ENCODE measurements at places on chromosomes 3 and 15. TPM values are rescaled to one million over a fixed set of nuclear protein-coding genes. Genes with fewer than 3 reads are reported as not detected.

Gene LRRIQ4
- total RNA-seq = not detected

Gene C3orf20
- total RNA-seq = not detected

Gene C3orf22
- total RNA-seq = not detected

Gene HCN4
- not detected for total RNA-seq

Gene ADPRH
- 0.65 TPM for total RNA-seq

Gene MYRIP
- 0.08 TPM for total RNA-seq

Gene TMEM266
- total RNA-seq = not detected

Gene WDR5B
- total RNA-seq = 2.6 TPM

Gene BDH1
- total RNA-seq = 51.5 TPM

Gene CNTN3
- not detected for total RNA-seq

Gene CILP
- 0.03 TPM for total RNA-seq

Gene LTF
- 1.1 TPM for total RNA-seq

Gene HYAL3
- 8.3 TPM for total RNA-seq

Gene GPR171
- not detected for total RNA-seq

Gene WNT7A
- total RNA-seq = not detected

Gene CCDC191
- 0.78 TPM for total RNA-seq

Data from HT-29 (cell line).